RCC 7860 (cell line): ENCODE measurements at places on chromosomes 4 and X.

DNA sequence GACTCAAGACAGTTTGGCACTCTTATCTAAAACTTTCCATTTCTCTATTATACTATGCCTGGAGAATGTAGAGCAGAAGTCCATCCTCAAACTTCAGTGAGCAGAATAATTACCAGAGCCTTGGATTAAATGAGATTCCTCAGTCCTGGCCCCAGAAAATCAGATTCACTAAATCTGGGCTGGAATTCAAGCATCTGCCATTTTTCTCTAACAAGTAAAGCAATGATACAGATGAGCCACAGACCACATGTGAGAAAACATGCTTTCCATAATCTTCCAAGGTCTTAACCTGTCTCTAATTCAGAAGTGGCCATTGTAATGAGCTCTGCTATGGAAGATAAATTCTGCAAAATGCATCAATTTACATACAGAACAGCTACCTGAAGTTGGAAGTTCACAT, 25.4 kb downstream of the SOWAHB start:
- no peak for DNase-seq

DNA sequence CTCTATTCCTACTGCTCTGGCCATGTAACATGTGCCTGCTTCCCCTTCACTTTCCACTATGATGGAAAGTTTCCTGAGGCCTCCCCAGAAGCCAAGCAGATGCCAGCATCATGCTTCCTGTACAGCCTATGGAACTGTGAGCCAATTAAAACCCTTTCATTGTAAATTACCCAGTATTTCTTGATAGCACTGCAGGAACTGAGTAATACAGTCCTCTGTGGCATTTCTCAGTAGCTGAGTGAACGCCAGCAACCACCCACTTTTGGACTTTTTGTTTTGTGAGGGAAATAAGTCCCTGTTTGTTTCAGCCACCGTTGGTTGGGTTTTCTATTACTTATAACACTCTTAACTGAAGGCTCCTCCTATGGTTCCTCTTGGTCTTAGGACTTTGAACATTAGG, 104.1 kb downstream of the C4orf51 start:
- no peak for DNase-seq

GRCh38 chr4:111388561-111388960, 756.7 kb upstream of the FAM241A start:
- no peak for DNase-seq

- DNase-seq = no peak
These were observed 71.4 kb upstream of the TRAM1L1 start for GRCh38 chr4:117156806-117157205.

- no peak for DNase-seq
These were observed 178.3 kb downstream of the TMA16 start for GRCh38 chr4:163672751-163673150.

DNA sequence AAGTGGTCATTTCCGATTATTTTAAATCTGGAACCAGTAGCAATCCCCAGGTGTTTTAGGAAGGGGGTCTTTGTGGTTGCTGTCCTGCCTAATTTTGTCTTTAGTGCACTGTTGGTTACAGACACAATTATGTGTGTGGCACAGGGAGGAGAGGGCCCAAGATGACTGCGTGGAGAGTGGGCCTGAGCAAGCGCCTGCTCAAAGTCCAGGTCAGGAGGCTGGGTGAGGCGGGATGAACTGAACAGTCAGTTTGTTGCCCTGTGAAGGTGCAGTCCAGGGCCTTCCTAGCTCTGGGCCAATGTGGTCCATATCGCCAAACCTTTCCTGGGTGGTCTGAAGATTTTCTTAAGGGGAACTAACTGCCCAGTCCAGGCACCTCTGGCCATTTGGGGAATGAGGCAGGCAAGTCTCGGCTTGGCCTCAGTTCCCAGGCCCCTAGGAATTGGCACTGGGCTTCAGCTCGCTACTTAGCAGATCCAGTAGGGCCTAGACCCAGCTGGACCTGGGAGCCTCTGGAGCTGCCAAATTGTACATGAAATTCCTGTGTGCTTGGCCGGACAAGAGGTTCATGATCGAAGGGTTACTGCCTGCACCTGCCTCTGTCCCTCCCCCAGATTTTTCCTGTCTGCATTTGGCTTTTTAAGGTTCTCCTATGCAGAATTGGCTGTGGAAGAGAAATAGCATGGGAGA, 47.6 kb downstream of the ANAPC4 start:
- DNase-seq = no peak

DNA sequence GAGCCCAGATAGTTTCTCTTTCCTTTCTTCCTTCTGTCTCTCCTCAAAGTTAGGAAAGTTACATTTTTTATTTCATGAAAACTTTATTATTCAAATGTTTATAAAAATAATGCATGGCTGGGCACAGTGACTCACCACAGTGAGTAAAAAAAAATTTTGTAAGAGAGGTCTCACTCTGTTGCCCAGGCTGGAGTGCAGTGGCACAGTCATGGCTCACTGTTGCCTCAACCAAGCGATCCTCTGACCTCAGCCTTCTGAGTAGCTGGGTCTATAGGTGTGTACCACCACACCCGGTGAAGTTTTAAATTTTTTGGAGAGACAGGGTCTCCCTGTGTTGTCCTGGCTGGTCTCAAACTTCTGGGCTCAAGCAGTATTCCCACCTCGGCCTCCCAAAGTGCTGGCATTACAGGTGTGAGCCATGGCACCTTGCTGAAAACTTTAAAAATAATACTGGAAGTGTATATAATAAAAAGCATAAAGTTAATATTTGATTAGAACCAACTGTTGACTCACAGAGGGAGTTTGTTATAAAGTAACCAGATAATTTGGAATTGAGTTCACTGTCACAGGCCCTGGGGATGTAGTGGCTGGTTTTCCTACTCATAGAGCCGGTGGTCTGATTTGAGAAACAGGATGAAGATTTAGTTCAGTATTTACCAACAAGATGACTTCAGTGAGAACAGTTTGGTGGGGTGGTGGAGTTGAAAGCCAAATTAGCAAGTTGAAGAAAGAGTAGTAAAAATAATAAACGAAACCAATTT, 18.0 kb downstream of the CMC4 start:
- DNase-seq = peak; percentile 57

GRCh38 chrX:129600981-129601424, 53.8 kb downstream of the APLN start:
- peak; percentile 5 for DNase-seq

- DNase-seq = no peak
These were observed 56.0 kb downstream of the RAI2 start for GRCh38 chrX:17805120-17805519.

DNA sequence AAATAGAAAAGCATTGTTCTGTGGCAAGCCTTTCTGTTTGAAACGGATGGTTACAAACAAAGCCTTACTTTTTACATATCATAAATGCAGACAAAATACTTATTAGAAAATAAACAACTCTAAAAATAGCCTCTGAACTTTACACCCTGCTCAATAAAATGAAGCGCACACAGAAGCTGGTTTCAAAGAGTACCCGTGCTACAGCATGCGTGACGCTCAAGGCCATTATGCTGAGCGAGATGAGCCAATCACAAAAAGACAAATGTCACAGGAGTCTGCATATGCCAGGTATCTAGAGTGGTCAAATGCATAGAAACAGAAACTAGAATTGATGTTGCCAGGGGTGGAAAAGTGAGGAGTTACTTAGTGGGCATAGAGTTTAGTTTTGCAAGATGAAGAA, 326.5 kb upstream of the GATB start:
- no peak for DNase-seq

GRCh38 chr4:98833384-98833783, 95.5 kb downstream of the EIF4E start:
- no peak for DNase-seq

DNA sequence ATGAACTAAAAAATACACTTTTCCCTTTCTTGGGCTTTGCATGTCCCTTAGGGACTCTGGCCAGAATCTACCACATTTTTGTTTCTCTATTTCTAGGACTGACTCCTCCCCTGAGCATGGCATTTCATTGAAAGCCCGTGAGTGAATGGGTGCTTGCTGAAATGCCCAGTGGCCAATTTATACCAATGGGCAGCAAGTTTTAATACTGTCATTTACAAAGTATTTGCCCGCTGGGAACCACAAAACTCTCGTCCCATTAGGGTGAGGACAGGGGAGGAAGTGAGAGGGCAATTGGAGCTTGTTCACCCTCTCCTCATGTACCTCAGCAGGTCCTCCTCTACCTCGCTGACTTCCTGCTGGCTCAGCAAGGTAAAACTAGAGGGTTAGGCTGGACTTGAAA, 1.1 kb downstream of the SRPX2 start:
- DNase-seq = no peak

DNA sequence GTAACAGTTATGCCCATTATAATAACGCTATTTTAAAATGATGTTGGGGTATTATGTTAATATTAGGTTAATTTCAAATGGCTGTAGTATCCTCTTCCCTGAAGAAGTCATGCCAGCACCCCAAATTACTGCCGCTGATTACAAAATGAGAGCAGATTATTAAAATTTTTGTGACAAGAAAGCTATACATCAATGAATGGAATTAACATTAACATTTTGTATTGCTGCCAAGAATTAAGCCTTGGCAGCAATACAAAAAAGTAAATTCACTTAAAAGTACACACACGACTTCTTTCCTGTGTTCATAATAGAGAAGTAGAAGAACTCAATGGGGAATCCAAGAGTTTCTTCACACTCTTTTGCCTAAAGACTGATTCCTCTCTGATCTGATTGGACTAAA, 482.8 kb downstream of the STIM2 start:
- DNase-seq = no peak

DNA sequence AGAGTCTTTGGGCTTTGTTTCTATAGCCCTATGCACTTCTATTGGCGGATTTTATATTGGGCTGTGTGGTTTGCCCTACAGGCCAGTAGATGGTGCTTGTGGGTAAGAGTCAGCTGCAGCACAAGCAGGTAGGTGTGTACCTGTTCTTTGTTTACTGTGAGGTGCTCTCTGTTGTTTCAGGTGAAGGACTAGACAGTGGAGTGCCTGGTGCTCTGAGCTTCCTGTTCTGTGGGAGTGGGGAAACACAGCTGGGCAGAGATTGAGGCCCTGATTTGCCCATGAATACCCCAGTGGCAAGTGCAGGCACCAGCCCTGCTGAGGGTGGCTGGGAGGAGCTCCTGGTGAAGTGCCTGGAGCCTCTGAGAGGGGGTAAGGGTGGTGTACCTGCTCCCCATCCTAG, 26.3 kb upstream of the UCP1 start:
- DNase-seq = no peak

DNA sequence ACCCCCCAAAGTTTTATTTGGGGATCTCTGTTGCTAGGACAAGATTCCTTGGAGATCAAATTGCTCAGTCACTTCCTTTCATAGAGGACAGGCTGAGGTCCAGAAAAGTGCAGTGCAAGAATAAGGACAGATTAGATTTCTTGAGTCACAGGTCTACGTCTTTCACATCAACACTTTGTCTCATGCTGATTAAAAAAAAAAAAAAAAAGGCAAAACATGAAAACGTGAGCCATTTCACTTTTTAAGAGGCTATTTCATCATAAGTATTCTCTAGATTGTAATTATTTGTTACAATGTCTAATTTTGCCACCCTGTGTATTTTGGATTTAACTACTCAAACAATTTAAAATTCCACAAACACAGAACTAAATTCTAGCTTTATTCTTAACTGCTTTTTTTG, 647.0 kb downstream of the TRAM1L1 start:
- no peak for DNase-seq

GRCh38 chr4:115090483-115091075, 22.8 kb downstream of the NDST4 start:
- DNase-seq = peak; percentile 13

DNA sequence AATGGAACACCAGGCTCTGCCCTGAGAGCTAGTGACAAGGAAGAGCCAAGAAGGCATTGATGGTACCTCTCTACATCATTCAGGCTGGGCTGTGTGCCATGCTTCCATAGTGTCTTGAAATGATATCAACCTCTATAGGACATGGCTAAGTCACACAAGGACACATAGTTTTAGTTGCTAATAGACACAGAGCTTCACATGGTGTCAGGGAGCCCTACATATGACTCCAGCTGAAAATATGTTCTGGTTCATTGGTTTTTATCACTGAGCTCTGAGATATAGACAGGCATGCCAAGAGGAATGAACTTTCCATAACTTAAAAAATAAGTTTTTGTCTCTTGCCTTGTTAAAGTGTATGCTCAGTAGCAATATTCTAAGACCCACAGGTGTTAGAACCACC, 72.1 kb upstream of the PRKG2 start:
- DNase-seq = no peak

GRCh38 chr4:103405415-103405814, 207.3 kb upstream of the CENPE start:
- DNase-seq = no peak

DNA sequence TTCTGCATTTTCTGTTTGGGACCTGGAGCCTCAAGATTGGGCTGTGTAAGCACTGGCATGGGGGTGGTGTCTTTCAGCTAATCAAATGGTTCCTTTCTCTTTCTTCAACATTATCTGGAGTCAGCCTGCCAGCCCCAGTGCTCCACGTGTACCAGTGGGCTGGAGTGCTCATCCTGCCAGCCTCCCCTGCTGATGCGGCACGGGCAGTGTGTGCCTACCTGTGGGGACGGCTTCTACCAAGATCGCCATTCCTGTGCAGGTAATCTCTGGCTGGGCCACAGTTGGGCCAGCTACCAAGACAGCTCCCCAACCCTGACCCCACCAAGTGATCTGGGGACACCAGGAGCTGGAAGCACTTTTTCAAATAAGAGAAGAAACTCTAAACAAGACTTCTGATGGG, 229.2 kb downstream of the FRAS1 start:
- no peak for DNase-seq

- DNase-seq = no peak
These were observed 54.2 kb downstream of the AWAT2 start for GRCh38 chrX:69995362-69996112.

DNA sequence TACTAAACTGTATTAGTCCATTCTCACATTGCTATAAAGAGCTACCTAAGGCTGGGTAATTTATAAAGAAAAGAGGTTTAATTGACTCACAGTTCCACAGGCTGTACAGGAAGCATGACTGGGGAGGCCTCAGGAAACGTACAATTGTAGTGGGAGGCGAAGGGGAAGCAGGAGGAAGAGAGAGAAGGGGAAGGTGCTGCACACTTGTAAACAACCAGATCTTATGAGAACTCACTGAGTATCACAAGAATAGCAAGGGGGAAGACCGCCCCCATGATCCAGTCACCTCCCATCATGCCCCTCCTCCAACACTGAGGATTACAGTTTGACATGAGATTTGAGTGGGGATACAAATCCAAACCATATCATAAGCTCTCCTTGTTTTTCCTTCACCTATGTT, 40.9 kb downstream of the RPA4 start:
- DNase-seq = no peak

- DNase-seq = no peak
These were observed 96.2 kb upstream of the IL1RAPL2 start for GRCh38 chrX:104469771-104470170.
